Keratinocyte (primary cell): ENCODE measurements at places on chromosomes 11 and 22.

DNA sequence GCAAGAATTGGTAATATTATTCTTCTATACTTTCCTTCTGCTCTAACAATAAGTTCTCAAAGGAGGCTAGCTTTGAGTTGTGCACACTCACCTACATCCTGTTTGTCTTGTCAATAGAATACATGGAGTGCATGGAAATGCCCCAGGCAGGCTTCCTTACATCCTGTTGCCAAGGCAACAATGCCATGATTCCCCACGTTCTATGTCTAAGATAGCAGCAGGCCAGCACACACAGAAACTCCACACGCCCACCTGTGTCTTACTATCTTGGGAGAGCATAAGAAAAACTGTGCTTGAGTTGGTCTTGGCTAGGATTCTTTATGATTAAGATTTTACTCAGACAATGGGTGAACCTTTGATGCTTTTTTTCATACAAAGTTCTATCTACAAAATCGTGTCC is 379.2 kb downstream of the AASDHPPT start:
- no peak for DNase-seq

DNA sequence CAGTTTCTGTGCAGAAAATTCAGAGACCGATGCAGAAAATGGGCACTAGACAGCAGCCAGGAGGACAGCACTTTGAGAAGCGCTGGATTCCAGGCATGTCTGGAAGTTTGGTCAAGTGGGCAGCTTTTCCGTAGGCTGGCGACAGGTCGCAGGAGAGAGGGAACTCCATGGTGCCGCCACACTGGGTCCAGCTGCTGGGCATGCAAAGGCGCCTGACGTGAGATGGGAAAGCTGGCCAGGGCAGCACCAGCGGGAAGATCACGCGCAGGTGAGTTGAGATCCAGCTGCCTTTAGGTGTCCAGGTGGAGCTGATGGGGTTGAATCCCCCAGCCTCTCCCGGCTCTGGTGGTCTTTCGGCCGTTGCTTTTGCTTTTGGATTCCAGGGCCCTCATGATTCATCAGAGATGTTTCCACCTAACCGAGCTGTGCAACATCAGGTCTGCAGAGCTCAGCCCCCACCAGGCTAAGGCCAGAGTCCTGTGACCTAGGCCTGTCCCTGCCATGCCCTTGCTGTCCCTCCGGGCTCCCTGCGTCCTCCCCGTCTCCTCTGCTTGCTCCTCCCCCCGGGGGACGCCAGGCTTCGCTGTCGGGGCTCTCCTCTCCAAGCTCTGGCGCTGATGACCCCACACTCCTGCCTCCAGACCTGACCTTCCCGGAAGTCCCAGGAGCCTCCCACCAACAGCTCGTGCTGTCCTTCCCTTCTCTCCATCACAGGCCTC is 1001.7 kb downstream of the BRD1 start:
- DNase-seq: no peak

- no peak for DNase-seq
Observed at GRCh38 chr22:25966448-25966913, 202.8 kb upstream of the SEZ6L start.

GRCh38 chr11:46242041-46242951 is 35.2 kb upstream of the CREB3L1 start:
- no peak for DNase-seq

GRCh38 chr11:61955422-61956135 is 5.4 kb downstream of the BEST1 start:
- no peak for DNase-seq

GRCh38 chr22:16959345-16959930 is 48.6 kb downstream of the GAB4 start:
- no peak for DNase-seq

- no peak for DNase-seq
Observed at GRCh38 chr22:50189184-50189848, 3.6 kb downstream of the TRABD start.

GRCh38 chr11:46380340-46381047 is 975 bp upstream of the MDK start:
- no peak for DNase-seq

DNA sequence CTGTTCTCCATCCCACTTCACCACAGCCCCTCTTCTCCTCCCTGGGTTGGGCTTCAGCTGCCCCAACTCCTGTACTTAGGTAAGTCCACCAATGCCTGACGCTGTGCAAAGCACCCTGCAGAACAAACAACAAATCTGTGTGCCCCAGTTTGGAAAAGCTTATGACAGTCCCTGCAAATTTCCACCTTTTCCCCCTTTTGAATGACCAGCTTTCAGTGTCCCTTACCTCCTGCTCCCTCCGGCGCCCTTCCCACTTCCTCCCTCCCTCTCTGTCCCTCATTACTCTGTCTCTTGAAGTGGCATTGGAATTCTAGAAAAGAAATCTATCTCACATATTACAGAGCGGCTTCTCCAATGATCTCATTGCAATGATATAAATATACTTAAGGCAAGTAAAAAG is 352.9 kb upstream of the B3GAT1 start:
- no peak for DNase-seq

DNA sequence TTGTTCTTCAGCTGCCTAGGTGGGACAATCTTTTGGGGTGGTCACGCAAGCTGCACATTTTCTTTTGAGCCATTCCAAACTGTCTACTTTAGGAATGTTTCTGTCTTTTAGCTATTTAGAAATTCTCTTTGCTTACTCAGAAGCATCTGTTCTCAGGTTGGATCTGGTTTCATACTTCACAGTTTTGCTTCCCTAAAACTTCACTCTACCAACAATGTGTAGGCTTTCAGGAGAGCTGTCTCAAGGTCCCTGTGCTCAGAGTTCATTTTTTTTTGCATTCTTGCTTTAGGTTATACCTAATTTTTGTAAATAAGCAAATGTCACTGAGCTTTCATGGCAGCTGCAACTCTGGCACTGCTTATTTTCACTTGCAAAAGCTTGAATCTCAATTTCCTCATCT is 36.7 kb downstream of the CCDC90B start:
- DNase-seq: no peak

DNA sequence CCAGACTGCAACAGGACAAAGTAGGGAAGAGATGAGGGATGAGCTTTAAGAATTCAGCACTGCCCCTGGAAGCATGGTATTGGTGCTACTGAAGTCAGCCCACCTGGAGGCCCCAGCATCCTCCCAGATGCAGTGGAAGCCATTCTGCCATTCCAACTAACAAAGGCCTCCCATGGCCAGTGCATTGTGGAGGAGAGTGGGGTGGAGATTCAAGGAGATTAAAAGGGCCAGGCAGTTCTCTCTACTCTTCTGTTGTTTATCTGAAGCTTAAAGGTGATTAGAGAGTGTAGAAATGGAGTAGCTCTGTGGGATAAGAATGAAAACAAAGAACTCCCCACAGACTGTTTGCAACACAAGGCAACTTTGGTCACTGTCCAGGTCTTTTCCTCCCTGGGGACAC is 24.1 kb upstream of the TSKU start:
- no peak for DNase-seq

DNA sequence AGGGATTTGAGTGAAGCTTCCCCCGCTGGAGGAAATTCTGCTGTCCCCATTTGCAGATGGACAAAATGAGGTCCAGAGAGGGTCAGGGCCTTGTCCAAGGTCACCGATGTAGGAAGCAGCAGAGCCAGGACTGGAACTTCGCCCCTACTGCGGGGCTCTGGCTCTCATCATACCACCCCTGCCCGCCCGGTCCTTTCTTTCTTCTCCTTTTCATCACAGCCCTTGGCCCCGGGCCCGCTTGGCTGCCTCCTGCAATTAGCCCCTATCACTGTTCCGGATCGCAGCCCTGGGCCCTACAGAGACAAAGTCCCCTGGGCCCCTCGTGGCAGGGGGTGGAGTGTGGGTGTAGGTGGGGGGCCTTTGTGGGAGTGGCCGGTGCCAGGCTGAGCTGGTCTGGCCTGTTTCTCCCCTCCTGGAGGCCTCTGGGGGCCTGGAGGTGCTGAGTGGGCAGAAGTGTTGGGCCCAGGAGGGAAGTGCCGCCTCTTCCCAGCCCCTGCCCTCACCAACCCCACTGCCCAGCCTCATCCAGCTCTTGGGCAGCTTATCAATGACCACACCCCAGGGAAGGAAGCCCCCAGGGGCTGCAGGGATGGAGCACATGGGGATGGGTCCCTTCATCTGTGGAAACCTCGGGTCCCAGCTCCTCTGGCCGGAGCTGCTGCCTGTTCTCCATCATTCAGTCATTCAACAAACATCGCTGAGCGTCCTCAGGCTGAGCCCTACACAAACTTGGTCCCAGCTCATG is 3.4 kb downstream of the EMID1 start:
- no peak for DNase-seq

GRCh38 chr22:49921508-49922278 is 3.3 kb downstream of the CRELD2 start:
- DNase-seq: no peak

DNA sequence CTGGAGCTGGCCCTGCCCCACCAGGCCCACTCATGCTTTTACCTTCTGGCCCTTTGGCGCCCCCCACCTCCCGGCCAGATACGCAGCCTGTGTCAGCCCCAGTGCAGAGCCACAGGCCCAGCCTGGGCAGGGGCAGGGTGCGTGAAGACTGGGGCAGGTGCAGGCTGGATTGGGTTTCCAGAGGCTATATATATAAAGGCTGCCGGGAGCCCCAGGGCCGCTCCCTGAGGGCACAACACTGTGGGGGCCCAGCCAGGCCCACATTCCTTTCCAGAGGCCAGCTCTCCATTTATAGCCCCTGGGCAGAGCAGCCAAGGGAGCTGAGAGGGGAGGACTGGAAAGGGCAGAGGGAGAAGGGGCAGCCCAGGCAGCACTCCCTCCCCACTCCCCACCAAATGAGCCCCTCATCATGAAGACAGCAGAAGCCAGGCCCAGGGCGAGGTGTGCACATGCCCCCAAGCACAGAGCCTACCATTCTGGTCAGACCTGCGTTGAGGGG is 5.0 kb upstream of the MYOD1 start:
- no peak for DNase-seq

- peak; percentile 71 for DNase-seq
Observed at GRCh38 chr11:130037058-130037457, 32.6 kb upstream of the APLP2 start.
